Epithelial cell of umbilical artery (primary cell): ENCODE measurements at places on chromosomes 16 and 17. TPM values are rescaled to one million over a fixed set of nuclear protein-coding genes. Genes with fewer than 3 reads are reported as not detected.

PITPNM3 gene
- total RNA-seq, result 0.15 and 0.32 TPM in 2 replicates

GDPD3 gene
- total RNA-seq, result 0.32 and 0.61 TPM in 2 replicates

GUCY2D gene
- not detected in 2 replicates for total RNA-seq

KRT20 gene
- not detected in 2 replicates for total RNA-seq

CYGB gene
- total RNA-seq, result 0.32 and 0.46 TPM in 2 replicates

EFTUD2 gene
- 145 and 250 TPM in 2 replicates for total RNA-seq

NACA2 gene
- not detected in 2 replicates for total RNA-seq

CCL5 gene
- total RNA-seq, result 0.15 TPM in 1 of 2 replicates, not detected in the other

ARL5C gene
- total RNA-seq, result not detected in 2 replicates
